ENCODE measurements at places on chromosomes 6 and 20.

- DNase-seq, result no peak
These were observed 146.2 kb downstream of the DLL1 start for GRCh38 chr6:170144571-170145271.

DNA sequence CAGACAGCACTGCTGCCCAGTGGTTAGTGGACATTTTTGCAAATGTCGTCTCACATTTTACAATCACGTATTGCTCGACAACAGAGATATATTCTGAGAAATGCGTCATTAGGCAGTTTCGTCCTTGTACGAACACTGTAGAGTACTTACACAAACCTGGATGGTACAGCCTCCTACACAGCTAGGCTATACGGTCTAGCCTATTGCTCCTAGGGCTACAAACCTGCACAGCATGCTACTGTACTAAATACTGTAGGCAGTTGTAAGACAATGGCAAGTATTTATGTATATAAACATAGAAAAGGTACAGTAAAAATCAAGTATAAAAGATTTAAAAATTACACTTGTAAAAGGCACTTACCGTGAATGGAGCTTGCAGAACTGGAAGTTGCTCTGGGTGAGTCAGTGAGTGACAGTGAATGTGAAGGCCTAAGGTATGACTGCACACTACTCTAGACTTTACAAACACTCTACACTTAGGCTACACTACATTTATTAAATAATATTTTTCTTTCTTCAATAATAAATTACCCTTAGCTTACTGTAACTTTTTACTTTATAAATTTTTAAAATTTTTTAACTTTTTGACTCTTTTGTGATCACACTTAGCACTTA is 43.1 kb downstream of the ALDH5A1 start:
- DNase-seq, result no peak

- no peak for DNase-seq
These were observed 36.0 kb upstream of the MPC1 start for GRCh38 chr6:166418691-166419143.

DNA sequence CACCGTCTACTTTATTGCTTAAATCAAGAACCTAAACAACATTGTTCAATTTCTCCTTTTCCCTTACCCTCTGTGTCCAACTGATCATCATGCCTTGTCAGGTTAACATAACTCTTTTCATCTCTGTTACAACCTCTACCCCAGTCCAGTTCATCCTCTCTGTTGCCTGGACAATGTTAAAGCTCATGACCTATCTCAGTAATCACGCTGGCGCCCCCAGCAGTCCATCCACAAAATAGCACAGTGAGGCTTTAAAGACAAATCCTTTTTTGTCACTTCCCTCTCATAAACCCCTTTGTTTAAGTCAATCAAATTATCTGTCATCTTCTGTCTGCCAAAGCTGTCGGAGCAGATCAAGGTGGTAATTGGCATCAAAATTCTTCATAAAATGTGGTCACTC is 140.1 kb downstream of the QKI start:
- no peak for DNase-seq

GRCh38 chr20:20078041-20078440 is 25.7 kb downstream of the CFAP61 start:
- DNase-seq, result no peak

DNA sequence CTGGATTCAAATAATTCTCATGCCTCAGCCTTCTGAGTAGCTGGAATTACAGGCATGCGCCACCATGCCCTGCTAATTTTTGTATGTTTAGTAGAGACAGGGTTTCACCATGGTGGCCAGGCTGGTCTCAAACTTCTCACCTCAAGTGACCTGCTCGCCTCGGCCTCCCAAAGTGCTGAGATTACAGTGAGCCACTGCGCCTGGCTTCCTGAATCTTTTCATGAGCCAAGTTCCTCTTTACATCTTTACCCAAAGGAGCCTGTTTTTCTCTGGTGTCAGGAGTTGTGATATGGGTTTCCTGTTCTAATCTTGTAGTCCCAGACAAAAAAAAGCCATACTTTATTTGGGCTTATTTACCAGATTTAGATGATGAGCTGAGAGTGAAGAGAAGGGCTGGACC is 34.4 kb downstream of the PCNA start:
- DNase-seq, result no peak

- DNase-seq, result no peak
These were observed 130.4 kb downstream of the INSM1 start for GRCh38 chr20:20498076-20498861.

- DNase-seq, result no peak
These were observed 166.0 kb downstream of the DLL1 start for GRCh38 chr6:170124836-170125235.

- DNase-seq, result no peak
These were observed 6.0 kb upstream of the PTPRA start for GRCh38 chr20:2867081-2867864.

DNA sequence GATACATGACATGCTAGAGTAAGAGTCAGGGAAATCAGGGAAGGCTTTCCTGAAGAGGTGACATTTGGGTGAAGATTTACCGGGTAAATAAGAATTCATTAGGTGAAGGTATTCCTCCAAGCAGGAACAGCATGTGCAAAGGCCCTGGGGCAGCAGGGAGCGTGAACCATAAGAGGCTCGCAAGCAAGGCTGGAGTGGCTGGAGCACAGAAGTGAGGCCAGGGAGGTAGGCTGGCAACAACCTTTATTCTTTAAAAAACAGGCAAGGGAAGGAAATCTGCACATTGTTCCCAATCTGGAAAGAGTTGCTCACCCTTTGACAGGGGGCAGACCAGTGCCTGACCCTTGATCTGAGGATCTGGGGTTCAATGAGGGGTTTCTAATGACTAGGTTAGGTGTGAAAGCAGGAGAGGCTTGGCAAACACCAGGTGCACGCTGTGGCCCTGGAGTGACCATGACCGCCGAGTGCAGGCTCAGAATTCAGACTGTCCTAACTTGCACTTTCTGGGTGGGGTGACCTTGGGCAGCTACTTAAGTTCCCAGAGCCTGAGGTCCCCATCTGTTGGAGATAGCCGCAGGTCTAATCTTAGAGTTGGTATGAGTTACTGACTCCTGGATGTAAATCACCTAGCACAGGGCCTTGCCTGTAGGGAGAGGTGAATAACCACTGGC is 1.9 kb downstream of the KIAA1755 start:
- DNase-seq, result no peak
